ENCODE measurements at places on chromosomes 7 and 10. TPM values are rescaled to one million over a fixed set of nuclear protein-coding genes. Genes with fewer than 3 reads are reported as not detected.

DNA sequence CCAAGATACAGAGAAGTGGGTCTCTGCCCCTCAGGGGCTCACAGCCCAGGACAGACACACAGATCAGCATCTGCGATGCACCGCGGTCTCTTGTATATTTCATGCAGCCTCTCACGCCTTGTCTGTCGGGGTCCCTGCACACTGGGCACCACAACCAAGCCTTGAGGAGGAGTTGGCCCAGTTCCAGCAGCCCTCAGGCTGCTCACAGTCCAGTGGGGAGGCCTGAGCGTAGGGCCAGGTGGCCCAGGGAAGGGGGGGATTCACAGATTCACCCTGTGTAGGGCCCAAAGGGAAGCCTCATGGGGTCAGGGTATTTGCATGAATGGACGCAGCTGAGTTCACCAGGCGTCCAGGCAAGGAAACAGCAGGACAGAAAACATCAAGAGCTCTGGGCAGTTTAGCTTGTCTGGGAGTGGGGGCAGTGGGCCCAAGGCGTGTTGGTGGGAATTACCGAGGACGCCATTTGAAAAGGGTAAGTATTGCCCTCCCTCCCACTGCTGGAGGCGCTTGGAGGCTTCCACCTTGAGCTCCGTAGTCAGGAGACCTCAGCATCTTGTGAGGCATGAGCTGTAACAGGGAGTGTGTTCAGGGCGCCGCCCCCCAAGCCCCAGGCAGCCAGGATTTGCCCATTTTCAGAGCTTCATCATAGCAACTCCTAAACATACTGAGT, 129.1 kb upstream of the CHST15 start:
- DNase-seq = no peak

DNA sequence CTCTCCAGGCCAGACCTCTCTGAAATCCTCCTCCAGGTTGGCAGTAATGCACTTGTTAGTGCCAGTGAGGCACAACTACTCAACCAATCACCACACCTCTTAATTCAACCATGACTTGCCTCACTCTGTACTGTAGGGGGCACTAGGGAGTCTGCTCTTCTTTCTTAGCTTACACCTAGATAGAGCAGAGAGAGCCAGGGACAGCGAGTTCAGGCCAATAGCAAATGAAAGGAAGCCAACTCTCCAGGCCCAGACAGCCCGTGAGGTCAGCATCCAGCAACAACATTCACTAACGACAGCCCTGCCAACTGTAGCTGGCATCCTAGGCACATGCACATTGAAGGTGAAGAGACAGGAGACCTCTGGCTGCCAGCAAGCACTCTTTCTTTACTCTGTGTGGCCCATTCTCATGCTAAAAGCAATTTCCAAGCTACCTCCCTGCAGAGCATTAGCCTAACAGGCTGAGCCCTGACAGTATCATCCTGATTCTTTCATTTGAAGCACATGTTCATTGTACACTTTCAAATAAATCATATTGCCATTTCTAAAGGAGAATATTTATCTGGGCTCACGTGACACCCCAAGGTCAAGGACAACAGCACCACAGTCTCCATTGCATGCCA, 136.3 kb downstream of the DPY19L1 start:
- no peak for DNase-seq

DNA sequence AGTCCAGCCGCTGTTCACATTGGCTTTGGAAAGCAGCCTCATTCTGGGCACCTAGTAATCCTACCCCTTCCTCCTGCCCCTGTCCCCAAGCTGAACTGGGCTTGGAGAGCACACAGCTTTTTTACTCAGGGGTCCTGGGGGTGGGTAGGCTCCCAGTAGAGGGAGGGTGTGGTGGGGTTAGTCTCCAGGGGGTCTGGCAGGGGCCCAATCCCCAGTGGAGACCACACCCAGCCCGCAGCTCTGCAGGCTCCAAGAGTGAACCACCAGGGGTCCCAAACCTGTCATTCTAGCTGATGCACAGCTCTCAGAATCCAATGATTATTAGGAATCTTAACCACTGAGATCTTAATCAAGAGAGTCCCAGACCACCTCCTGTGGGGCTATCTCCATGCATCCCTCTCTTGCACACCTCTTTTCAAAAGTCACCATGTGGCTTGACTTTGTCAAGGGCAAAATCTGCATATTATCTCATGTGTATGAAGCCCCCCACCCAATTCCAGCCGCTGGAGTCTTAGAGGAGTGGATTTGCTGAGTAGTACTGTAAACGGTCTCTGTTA, 2.7 kb downstream of the HOXA11 start:
- DNase-seq = no peak

- DNase-seq = no peak
Observed at GRCh38 chr7:156554488-156554887, 86.1 kb upstream of the RNF32 start.

Gene MNX1
- total RNA-seq = 30.3 TPM

Gene SOSTDC1
- 13.9 TPM for total RNA-seq

- no peak for DNase-seq
Observed at GRCh38 chr7:129657363-129657762, 45.8 kb downstream of the NRF1 start.

DNA sequence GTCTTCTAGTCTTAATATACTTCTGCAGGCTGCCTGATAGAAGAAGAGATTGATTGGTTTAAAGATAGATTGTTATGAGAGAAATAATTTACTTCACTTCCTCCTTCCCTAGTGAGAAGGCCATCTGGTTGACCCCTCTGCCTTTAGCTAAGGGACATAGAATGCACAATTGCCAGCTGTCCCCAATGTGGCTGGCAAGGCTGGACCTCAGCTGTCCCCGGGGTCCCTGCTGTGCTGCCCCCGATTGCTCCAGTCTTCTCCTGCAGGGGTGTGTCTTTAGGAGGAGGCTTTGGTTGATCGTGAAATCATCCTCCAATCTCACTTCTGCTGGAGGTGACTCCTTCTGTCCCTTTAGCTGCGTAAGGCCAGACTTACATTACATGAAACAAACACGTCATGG, 388.5 kb downstream of the DPP6 start:
- DNase-seq = no peak

Gene CCL26
- total RNA-seq = not detected

Gene MYH16
- total RNA-seq = 0.97 TPM

Gene HOXA10
- total RNA-seq = 11.8 TPM

- DNase-seq = no peak
Observed at GRCh38 chr10:33808475-33808874, 474.0 kb upstream of the NRP1 start.

DNA sequence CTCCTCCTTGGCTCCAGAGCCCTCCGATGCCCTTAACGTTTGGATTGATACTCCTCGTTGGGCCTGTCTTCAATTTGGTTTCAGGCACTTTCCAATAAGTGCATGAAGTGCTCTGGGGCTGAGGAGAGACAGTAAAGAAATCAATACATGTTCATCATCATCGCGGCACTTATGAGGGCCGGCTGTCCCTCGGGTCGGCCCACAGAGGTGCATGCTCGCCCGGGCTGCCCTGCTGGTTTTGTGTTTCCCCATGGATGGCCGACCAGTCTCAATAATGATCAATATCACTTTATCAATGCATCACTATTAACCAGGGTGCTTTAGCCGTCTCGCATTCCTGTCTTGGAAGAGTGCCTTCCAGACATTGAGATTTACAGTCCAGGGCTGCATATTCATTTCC, 154.2 kb downstream of the EBF3 start:
- DNase-seq = no peak

Gene LEP
- not detected for total RNA-seq

DNA sequence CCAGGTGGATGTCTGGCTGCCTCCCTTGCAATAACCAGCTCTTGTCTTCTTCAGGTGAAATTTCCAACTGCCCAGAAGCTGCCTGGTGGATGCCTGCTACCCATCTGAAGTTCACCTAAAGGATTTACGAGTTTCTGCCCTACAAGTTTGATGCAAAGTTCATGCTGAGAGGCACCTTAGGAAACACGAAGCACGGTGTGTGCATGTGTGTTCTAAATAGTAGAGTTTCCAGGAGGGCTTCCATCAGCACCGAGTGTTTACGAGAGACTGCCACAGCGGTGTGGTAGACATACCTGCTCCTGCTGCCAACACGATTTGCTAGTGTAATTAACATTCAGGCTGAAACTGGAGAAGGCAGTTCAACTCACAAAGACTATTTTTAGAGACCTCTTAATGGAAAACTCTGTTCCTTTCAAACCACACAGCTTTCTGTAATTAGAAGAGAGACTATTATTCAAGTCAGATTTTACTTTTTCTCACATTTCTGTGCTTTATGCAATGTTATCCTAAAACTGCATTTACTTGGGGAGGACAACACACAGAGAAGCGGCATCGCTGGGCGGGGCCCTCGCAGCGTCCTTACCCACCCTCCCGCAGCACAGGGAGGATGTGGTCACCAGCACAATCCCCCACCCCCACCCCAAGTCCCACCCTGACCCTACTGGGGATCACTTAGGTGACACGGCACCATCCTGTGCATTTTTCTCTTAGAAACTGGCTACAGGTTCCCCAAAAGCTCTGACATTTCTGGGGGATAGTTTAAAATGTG, 15.5 kb upstream of the CPXM2 start:
- no peak for DNase-seq
